ENCODE measurements at places on chromosomes 7 and 10.

- DNase-seq = no peak
Observed at GRCh38 chr7:135771961-135772638, 23.5 kb upstream of the FAM180A start.

- DNase-seq = no peak
Observed at GRCh38 chr10:130401860-130402765, 265.9 kb downstream of the GLRX3 start.

DNA sequence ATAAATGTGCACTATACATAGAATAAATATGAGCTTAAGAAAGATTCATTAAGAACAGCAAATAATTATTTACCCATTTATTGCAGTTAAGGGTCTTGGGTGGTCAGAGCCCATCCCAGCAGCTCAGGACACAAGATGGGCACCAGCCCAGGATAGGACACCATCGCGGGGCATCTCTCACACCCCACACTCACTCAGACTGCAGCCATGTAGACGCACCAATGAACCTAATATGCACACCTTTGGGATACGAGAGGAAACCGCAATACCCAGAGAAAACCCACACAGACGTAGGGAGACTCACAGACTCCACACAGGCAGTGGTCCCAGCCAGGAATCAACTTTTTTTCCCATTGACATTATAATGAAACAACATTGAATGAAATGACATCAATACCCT is 36.0 kb downstream of the CARD11 start:
- no peak for DNase-seq

DNA sequence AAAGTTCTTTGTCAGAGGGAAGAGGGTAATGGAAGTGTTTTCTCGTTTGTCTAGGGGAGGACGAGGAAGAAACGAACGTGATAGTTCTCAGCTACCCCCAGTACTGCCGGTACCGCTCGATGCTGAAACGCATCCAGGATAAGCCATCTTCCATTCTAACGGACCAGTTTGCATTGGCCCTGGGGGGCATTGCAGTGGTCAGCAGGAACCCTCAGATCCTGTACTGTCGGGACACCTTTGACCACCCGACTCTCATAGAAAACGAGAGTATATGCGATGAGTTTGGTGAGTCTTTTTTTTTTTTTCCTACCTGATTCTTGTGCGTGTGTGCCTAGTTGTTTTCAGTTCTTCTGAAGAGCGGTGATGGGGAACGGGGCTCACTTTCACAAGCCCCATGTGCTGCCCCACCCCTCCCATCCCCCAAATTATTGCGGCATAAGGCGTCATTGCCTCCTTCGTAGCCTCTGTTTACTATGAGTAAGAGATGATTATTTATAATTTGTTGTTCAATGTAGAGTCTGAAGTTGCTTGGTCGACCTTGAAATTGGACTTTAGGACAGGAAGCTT is 98.6 kb downstream of the ARID5B start:
- DNase-seq = no peak

DNA sequence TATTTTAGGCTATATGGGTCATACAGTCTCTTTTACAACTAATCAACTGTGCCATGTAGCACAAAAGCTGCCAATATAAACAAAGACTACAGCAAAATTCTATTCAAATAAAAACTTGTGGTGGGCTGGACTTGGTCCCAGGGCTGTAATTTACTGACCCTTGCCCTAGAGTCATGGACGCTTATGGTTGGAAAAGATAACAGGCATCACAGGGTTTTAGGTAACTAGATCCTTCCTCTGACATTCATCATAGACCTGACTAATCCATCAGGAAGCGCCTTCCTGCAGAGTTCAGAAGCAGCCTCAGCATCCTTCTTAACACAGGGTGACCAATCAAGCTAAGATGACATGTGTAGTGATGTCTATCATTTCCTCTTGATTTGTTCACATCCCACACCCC is 40.2 kb upstream of the GPAM start:
- DNase-seq = no peak

DNA sequence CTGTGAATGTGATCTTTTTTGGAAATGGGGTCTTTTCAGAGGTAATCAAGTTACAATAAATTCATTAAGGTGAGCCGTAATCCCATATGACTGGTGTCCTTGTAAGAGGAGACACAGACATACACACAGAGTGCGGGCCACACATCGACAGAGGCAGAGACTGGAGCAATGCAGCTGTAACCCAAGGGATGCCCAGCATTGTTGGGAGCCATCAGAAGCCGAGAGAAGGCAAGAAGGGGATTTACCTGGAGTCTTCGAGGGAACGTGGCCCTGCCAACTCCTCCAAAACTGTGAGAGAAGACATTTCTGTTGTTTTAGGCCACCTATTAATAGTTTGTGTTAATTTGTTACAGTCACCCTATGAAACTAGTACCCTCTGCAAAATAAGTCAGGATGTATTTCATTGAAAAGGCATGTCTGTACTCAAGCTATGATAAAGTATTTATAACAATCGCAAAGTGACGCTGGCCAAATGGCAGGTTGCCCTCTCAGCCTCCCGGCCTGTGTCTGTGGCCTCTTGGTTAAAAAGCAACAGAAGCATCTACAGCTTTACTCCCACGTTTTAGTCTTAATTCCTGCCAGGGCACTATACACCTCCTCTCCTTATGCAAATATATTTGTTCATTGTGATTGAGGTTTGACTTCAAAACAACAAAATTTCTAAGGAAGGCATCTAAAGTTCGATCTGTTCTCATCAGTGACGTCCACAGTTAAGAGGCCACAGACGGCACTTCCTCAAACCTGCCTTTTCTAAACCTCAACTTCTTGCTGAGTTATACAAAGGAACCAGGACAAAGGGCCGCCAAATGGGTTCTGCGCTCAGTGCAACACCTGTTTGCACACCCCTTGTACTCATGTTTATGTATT is 46.8 kb downstream of the HIPK2 start:
- DNase-seq = no peak

DNA sequence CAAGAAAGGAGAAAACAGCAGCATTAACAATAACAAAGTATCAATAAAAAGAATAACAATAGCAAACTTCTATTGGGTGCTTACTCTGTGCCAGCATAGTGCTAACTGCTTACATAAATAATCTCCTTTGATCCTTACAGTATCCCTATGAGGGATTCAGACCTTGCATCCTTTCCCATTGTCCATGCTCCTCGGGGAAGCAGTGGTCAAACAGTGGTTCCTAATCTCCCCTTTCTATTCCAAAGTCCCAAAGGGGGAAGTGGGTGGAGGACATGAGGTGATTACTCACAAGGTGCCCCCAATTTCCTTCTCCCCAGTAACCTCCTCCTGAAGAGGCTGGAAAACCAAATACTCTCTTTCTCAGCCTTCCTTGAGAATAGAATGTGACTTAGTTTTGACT is 22.0 kb upstream of the MSMB start:
- DNase-seq = no peak

GRCh38 chr10:124849111-124849773 is 47.6 kb downstream of the ABRAXAS2 start:
- no peak for DNase-seq

- DNase-seq = no peak
Observed at GRCh38 chr10:552679-553078, 136.8 kb downstream of the DIP2C start.

- peak; percentile 28 for DNase-seq
Observed at GRCh38 chr7:112898432-112899290, 108.5 kb upstream of the TMEM168 start.

- DNase-seq = no peak
Observed at GRCh38 chr10:32140403-32140802, 84.2 kb upstream of the KIF5B start.

GRCh38 chr10:71515531-71516172 is 118.9 kb downstream of the CDH23 start:
- DNase-seq = no peak

DNA sequence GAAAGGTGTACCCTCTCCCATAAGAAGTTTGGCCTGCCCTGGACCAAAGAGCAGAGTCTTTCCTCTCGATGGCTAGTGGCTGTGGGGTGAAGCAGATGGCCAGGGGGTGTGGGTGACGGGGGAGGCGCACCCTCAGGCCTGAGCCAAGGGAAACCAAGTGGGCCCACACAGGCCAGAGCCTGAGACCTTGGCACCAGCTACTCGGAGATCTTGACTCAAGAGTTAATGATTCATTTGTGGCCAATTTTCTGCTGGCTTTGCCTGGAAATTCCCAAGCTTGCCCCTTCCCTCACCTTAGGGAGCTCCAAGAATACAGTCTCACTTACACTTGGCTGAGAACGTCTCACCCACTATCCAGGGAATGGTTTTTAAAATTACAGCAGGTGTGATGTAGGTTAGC is 42.7 kb downstream of the ZMIZ1 start:
- no peak for DNase-seq

- no peak for DNase-seq
Observed at GRCh38 chr7:154906736-154907355, 96.1 kb downstream of the PAXIP1 start.

- no peak for DNase-seq
Observed at GRCh38 chr10:14585287-14586193, 189.2 kb downstream of the FAM107B start.

DNA sequence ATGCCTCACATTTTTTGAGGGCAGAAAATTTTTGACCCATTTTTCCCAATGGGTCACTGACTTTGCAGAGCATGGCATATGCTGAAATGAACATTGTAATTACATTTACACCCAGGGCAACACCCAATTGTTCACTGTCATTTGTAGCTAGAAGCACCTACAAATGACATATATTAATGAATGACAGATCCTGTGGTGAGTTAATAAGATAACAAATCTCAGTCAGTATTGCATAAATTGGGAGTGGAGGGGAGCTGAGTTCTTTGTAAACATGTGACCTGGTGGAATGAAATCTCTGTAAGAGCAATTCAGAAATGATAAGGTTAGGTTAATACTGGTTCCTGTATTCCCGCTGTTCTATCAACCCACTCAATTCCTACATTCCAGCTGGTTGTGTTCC is 255.1 kb upstream of the LRRN3 start:
- DNase-seq = no peak

GRCh38 chr7:101614098-101614938 is 14.8 kb downstream of the MYL10 start:
- no peak for DNase-seq

DNA sequence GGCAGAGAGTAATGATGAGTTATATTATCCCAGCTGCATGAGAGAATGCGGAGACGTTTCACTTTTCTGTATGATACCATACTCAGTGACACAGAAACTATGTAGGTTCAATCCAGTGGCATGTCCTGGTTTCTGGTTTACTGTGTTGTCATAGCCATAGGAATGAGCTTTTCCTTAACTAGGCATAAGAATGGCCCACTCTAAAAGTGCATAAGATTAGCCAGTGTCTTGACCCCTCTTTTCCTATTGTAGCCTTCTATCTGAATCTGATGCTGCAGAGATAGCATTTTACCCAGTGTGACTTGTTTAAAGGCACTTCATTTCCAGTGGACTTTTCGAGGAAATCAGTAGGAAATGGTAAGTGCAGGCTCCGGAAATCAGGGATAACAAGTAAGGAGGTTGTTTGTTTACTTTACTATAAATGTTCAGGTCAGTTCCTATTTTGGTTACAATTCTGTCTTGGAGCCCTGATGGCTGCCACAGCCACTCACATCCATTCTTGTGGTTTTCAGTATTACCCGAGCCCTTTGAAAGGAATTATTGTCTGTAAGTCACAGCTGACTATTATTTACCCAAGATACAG is 70.5 kb downstream of the SEMA3A start:
- no peak for DNase-seq

DNA sequence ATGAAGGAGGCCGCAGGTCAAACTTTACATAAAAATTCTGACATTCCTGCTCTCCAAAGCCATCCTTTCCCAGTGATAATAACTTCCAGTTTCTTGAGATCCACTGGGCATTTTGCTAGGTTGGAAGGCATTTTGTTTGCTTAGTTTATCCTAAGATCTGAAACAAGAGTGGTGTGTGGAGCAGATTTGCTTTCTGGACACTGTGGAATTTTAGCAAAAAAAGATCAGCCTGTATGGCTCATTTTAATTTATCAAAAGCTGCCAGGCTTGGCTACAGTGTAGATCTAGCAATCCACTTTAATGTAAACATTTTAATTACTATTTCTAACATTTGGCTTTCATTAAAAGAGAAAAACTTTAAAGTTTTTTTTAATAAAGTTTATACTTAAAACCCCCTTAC is 124.8 kb downstream of the SAMD9 start:
- DNase-seq = no peak

- no peak for DNase-seq
Observed at GRCh38 chr10:97612386-97612785, 20.9 kb downstream of the MORN4 start.

DNA sequence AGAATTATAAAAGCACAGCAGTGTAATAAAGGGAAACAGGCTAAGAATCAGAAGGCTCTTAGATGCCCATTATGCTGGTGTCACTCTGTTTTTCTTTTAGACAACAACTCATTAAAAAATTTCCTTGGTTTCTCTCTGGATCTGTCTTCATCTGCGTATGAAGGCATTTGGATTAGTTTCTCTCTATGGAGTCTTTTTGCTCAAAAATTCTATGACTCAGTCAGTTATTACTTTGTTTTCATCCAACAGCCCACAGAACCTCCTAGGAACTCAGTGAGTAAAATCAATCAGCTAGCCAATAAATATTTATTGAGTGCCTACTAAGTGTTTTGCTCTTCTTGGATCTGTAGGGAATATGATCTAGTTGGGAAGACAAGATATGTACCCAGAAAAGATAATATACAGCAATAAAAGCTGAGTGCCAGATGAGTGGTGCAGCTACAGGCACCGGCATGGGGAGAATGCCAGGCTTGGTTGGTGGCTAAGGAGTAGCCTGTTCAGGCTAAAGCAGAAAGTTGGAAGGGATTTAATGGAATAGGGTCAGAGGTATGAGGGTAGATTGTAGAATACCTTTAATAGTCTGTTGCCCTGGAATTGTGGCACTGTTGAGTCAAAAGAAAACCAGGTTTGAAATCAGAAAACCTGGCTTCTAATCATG is 156.2 kb downstream of the LRRC4 start:
- no peak for DNase-seq

- DNase-seq = no peak
Observed at GRCh38 chr10:34178756-34179155, 636.3 kb downstream of the PARD3 start.

- no peak for DNase-seq
Observed at GRCh38 chr10:50561816-50562215, 61.9 kb downstream of the SGMS1 start.

DNA sequence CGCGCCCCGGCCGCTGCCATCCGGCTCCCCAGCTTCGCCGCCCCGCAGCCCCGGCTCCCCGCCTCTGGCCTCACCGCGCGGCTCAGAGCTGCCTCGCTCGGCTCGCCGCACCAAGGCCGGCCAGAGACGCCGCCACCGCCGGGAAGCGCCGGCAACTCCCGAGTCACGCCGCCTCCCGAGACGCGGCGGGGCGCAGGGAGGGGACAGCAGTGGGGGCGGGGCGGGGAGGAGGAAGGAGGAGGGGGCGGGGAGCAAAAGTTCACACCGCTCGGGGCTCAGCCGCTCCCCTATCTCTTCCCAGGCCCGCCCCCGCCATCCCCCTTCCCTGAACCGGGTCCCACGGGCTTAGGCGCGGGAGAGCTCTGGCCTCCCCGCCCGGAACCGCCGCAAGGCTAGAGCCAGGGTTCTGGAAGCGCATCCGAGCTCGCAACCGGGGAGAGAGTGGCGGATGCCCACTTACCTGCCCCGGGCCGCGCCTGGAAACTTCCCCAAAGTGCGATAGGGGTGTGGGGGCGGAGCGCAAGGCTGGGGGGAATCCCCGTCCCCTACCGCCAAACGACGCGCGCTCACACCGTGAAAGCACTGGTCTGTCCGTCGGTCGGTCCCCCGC is 1.0 kb downstream of the CHST15 start:
- DNase-seq = peak; percentile 47

- DNase-seq = no peak
Observed at GRCh38 chr10:11667756-11668155, 56.3 kb upstream of the USP6NL start.

- DNase-seq = no peak
Observed at GRCh38 chr7:31028417-31028992, 23.6 kb upstream of the ADCYAP1R1 start.

GRCh38 chr10:110861930-110862649 is 9.6 kb upstream of the PDCD4 start:
- DNase-seq = no peak
